Activated naive CD4-positive, alpha-beta T cell treated with anti-CD3 and anti-CD28 coated beads for 36 hours (primary cell): ENCODE measurements at places on chromosomes 16 and 17. TPM values are rescaled to one million over a fixed set of nuclear protein-coding genes. Genes with fewer than 3 reads are reported as not detected.

Gene TMEM11
- 28.2 TPM for total RNA-seq

DNA sequence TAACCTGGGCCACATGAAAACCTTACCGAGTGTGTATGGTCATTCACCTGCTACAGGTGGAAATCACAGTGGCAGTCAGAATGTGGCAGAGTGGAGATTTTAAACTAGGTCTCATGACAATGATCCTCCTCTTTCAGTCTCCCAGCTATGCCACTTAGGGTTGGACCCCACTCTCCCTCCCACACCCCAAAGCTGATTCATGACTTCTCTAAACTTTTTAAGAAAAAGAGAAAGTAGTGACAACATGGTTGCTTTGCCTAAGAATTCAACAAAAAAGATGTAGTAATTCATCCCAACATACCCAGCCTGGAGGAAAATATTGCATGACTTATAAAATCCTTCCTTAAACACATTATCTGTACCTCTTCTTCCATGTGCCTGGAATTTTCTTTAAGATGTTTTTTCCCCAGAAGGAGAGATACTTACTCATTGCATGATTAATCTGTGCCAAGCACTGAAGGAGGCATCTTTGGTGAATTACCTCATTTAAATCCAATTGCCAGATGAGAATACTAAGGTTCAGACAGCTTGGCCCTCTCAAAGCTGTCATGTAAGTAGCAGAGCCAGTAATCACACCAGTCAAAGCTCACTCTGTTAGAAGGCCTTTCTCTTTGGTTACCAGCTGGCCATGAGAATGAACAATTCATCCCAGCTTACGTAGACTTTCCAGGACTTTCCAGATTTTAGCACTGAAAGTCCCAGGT is 119.9 kb downstream of the COPRS start:
- DNase-seq: no peak

Gene KRTAP1-1
- not detected for total RNA-seq

Gene KRTAP29-1
- total RNA-seq: not detected

Gene ANKFN1
- total RNA-seq: not detected

DNA sequence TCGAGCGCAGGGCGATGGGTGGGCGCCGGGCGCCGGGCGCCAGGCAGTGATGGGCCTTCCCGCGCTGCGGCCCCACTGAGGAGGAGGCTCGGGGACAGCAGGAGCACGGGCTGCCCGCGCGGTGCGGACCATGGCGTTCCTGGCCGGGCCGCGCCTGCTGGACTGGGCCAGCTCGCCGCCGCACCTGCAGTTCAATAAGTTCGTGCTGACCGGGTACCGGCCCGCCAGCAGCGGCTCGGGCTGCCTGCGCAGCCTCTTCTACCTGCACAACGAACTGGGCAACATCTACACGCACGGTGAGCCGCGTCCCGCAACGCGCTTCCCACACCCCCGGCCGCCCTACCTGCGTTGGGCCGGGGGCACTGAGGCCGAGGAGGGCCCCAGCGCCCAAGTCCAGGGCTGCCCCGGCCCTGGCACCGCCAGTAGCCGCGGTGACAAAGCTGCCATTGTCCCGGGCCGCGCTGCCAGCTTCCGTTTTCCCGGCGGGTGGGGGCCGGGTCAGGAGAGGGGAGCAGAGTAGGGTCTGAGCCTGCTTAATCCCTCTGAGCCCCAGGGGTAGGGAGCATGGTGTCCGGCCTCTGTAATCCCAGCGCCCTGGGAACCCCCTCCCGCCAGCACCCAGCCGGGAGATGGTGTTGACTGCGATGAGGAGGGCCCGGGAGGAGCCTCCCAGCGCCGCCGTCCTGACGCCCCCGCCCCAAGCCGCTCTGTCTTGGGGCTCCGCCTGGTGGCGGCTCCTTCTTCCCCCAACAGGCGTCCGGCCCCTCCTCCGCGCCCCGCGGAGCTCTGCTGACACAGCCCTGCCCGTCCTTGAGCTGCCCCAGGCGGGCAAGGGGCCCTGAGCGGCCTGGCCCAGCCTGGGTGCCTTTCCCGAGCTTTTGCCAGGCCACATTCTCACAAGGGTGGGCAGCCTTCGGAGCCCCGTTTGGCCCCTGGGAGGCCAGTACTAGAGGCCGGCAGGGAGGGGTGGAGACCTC is 685 bp downstream of the PAQR4 start:
- peak; percentile 87 for DNase-seq

Gene POLR3E
- total RNA-seq: 72.9 TPM
